ENCODE measurements at places on chromosomes 13 and 19.
A peak's percentile ranks its signal among the peaks of the same experiment; 100 is the strongest.

GRCh38 chr19:44572581-44572900, 40.8 kb upstream of the IGSF23 start:
- DNase-seq = no peak

GRCh38 chr19:33947265-33947964, 150.7 kb downstream of the KCTD15 start:
- no peak for DNase-seq

DNA sequence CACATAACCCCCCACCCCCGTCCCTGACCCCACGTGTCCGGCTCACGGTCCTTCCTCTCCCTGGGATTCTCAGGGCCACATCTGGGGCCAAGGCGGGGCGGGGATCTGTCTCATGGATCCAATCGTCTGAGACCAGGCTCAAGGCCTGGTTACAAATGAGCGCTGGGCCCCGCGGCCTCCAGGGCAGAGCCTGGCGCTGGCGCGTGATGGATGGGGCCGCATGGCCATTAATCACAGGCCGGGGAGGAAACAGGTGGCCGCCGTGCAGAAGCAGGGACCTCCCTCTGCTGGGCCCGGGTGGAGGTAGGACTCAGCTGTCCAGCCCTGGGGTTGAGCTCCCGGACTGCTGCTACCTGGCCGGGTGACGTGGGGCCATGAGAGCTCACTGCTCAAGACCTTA, 5.8 kb upstream of the TLE5 start:
- no peak for DNase-seq

- DNase-seq = no peak
Observed at GRCh38 chr13:25930653-25931052, 121.2 kb downstream of the SHISA2 start.

DNA sequence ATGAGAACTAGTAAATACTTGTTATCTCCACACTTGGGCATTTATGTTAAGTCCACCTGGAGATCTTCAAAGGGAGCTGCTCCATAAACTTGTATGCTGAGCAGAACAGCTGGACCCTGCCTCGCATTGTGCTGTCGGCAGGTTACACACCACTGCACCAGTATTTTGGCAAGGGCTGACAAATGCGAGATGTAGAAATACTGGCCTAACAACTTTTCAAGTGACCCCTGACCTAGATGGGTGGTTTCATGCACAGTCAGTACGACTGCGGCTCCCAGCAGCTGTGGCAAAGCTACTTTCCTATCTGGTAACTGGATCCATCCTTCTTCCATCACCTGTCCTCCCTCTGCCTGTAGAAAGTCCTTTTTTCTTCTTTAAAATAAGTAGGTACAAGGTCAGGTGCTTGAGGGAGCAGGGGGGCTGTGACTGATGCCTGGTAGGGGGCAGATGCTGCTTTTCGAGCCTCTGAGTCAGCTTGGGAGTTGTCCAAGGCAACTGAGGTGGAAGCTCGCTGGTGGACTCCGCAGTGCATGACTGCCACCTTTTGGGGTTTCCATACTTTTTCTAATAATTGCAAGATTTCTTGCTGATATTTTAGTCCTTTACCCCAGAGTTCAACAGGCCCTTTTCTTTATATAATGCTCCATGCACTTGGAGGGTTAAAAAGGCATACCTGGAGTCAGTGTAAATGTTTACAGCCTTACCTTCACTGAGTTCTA, 86.8 kb downstream of the SLC25A15 start:
- peak; percentile 87 for DNase-seq

DNA sequence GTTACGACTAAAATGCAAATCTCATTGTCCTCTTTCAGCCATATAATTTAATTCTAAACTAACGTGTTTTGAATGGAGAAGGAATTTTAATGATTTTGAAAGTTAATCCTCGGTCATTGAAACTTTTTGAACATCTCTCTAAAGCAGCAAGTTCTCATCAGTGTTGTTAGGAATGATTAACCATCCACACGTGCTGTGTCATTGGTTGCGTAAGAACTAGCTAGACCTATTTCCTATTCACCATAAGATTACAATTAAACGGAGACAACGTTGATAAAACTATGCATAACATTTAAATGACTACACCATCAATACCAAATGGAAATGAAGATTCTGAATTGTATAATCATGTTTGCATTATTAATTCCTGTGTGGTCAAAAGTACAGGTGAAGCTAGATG, 155.6 kb upstream of the IRS2 start:
- no peak for DNase-seq

- DNase-seq = no peak
Observed at GRCh38 chr13:112210371-112210770, 143.4 kb downstream of the SOX1 start.

GRCh38 chr13:99501848-99502301, 603 bp downstream of the TM9SF2 start:
- peak; percentile 37 for DNase-seq

GRCh38 chr13:93235258-93236015, 8.8 kb downstream of the GPC6 start:
- DNase-seq = no peak

GRCh38 chr19:44841231-44841630, 4.9 kb upstream of the NECTIN2 start:
- DNase-seq = peak; percentile 69

GRCh38 chr13:45827318-45827717, 24.2 kb downstream of the SIAH3 start:
- DNase-seq = peak; percentile 41

GRCh38 chr13:26727633-26728032, 33.0 kb downstream of the GPR12 start:
- DNase-seq = no peak

DNA sequence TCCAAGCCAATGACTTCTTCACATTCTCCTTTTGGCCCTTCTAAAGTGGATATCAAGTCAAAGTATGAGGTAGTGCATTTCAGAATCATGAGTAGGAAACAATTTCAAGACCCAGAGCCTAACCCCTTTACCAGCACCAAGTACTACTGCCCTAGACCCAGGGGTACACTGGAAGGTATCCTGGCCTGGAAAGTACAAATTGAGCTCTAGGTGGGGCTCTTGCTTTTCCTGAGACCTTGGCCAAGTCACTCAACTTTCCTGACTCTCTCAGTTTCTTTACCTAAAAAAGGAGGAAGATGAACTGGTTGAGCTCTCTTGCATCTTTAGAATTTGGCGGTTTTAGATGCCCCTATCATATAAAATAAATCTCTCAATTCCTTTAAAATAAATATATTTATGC, 204.7 kb downstream of the FGF14 start:
- DNase-seq = no peak

DNA sequence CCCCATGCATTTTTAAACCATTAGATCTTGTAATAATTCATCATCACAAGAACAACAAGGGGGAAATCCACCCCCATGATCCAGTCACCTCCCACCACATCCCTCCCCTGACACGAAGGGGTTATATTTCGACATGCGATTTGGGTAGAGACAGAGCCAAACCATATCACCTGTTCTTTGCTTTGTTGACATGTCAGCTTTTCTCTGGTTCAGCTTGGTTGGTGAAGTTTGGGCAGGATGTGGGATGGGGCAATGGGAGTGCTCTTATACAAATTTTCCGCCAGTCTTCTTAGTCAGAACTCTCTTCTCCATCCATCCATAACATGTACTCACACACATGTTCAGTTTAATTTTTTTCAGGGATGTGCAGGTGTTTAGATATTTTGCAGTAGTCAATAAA, 12.9 kb downstream of the TPP2 start:
- DNase-seq = no peak

- no peak for DNase-seq
Observed at GRCh38 chr19:44857837-44858236, 11.7 kb downstream of the NECTIN2 start.

DNA sequence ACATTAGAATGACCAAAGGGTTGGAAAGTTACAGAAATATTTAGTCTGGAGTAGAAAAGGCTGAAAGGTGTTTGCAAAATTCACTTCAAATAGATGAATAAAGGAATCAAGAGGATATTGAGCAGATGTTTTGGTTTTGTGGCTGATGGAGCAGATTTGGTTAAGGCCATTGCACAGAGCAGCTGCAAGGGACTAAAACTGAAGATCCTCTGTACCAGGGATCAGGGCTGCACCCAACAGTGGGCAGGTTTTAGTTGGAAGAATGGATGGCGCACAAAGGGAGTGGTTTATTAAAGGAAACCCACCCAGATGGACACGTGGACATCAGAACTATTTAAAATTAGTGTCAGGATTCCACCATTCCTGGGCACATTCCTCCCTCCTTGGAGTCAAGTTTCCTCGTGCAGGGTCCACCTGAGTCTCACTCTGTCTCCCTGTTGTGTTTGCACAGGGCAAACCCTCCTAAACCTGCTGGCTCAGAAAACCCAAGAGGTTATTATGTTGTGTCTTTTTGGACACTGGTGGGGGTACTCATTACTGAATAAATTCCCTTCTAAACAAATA, 9.2 kb upstream of the UBAC2 start:
- peak; percentile 66 for DNase-seq

GRCh38 chr19:5809053-5809452, 4.2 kb downstream of the NRTN start:
- no peak for DNase-seq

GRCh38 chr13:93182406-93182805, 44.2 kb upstream of the GPC6 start:
- DNase-seq = no peak

- no peak for DNase-seq
Observed at GRCh38 chr13:73369095-73369494, 310.3 kb downstream of the KLF5 start.

DNA sequence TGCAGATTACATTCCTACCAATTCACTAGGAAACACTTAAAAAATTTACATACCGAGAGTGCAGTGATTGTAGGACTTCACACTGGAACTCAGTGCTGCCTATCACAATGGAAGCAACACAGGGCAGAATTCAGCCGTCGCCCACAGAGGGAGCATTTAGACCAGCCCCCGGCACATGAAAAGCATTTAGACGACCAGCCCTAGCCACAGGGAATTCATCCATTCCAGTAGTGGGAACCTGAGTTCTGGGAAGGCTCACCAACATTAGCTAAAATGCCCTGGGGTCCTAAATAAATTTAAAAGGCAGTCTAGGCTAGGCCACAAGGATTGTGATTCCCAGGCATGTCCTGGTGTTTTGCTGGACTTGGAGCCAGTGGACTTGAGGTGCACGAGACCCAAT, 155.2 kb downstream of the LIG4 start:
- DNase-seq = no peak

- DNase-seq = no peak
Observed at GRCh38 chr13:32047793-32048192, 16.2 kb downstream of the FRY start.

DNA sequence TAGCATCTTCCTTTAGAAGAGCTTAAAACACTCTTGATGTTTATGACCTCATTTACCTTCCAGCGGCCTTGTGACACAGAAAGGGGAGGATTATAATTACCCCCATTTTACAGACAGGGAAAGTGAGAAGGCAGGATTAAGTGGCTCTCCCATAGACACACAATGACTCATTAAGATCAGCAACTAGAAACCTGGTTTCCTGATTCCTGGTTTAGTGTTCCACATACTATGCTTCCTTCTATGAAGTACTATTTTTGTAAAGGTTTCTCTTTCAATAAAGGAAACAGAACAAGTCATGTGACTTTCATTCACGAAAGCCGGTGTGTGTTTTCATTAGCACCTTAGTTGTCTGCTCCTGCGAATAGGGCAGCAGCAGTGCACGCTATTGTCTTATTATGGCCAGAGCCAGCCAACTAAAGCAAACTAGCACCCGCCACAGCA, 8.3 kb downstream of the IRS2 start:
- DNase-seq = no peak

- DNase-seq = no peak
Observed at GRCh38 chr13:51346397-51346796, 6.9 kb downstream of the SERPINE3 start.

DNA sequence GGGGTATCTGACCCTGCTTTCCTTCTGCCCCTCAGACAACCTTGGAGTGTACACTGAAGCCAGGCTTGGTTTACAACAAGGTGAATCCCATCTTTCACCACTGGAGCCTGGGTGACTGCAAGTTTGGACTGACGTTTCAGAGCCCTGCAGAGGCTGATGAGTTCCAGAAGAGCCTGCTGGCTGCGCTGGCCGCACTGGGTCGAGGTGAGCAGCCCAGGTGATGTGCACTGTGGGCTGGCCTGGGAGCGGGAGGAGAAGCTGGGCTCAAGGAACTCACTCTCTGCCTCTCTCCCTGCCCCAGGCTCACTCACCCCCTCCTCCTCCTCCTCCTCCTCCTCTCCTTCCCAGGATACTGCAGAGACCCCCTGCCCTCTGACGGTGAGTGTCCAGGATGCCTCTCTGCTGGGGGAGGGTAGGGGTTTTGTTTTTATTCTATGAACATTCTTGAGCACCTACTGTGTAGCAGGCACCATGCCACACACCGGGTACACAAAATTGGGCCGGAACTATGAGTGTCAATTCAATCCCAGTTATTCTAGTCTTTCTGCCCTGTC, 3.5 kb downstream of the SPRED3 start:
- DNase-seq = no peak

DNA sequence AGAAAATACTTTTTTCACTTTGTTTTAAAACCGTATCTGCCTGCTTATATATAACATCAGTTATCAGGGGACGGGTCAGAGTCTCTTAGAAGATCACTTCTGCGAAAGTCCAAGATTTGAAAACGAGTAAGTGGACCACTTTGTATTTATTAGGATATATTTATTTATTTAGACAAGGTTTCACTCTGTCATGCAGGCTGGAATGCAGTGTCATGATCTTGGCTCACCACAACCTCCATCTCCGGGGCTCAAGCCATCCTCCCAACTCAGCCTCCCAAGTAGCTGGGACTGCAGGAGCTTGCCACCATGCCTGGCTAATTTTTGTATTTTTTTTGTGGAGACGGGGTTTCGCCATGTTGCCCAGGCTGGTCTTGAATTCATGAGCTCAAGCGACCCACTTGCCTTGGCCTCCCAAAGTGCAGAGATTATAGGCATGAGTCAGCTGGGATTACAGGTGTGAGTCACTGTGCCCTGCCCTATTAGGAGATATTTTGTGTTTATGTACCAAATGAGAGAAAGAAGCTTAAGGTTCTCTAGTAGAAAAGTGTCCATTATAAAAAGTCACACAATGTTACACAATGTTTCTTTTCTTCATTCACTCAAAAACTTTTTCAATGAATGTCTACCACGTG, 39.5 kb downstream of the RASL11A start:
- DNase-seq = no peak

DNA sequence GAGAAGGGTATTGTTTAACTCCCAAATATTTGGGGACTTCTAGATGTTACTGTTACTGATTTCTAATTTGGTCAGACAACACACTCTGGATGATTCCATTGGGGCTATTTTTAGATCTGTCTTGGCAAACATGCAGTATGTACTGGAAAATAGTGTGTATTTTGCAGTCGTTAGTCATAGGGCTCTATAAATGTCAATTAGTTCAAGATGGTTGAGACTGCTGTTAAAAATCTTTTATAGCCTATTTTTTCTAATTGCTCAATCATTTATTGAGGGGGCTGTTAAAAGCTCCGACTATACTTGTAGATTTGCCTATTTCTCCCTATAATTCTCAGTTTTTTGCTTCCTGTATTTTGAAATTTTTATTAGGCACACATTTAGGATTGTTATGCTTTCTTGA, 31.4 kb downstream of the PPP5C start:
- DNase-seq = no peak
